H54 (cell line): ENCODE measurements at places on chromosomes 1 and 21.

DNA sequence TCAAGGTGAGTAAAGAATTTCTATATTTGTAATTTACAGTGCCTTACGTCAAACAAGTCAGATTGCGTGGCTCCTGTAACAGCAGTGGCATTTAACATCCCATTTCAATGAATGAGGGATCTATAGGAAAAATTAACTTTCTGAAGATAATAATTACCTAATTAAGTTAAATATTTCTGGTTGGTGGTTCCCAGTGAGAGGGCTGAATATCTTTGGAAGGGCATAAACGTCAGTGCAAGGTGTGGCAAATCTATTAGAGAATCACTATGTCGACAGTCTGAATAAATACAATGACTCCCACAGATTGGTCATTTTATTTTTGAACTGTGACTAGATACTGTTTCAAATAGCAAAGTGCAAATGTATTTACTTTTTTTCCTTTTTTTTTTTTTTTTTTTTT, 80.0 kb downstream of the S1PR1 start:
- no peak for DNase-seq

DNA sequence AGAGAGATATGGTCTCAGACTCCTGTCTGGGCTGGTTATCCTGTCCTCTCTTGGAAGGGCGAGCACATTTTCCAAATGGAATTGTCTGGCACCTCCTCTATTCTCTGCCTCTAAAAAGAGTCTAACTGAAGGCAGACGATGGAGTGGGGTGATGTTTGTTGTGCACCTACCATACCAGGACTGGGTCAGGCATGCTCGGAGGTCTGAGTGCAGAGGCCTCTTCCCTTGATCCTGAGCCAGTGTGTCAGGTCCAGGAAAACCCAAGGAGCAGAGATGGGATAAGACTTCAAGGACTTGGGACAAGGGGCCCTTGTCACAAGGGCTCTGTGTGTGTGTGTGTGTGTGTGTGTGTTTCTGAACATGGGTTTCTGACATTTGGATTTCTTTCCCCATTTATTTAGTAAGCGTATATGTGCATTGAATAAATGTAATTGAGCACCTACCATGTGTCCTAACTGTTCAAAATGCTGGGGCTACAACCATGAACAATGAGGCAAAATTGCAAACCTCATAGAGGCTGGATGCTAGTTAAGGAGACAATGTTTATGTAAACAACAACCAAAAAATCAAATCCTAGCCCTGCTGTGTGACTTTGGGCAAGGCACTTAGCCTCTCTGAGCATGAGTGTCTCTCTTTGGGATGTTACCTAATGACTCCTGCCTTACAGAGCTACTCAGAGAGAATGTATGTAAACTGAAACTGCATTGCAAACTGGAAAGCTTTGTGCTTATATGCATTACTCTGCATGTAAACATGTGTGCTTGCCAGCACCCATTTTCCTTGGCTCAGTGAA, 276.3 kb downstream of the FOXD2 start:
- DNase-seq, result no peak

GRCh38 chr21:33767236-33767635, 124.9 kb downstream of the ITSN1 start:
- no peak for DNase-seq

DNA sequence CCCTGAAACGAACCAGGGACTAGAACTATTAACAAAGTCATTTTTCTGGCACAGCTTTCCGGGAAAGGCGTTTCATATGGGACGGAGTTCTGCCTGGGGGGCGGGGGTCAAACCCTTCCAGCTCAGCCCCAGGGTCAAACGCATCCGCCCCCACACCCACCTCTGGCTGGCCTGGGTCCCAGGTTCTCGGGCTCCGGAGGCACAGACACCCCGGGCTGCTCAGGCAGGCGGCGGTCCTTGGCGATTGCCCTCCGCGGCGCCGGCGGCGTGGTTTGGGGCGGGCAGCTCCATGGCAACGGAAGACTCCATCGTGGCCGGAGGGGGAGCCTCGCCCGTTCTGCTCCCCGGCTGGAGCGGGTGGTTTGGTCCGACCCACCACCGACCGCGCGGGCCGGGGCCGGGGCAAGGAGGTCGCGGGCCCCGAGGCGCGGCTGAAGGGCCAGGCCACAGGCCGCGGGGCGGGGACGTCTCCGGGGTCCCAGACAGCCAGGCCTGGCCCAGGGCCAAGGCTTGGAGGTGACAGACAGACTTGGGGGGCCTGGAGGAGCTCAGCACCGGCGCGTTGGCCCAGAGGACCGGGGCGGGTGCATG, at the start of gene CFAP74:
TSS of gene CFAP74 (minus strand) at position 246 of the 591 bp plus-strand sequence. CDS start 12,830 bp downstream, outside the sequence.
- DNase-seq, result no peak

GRCh38 chr21:44085491-44086321, 21.5 kb upstream of the PWP2 start:
- no peak for DNase-seq

DNA sequence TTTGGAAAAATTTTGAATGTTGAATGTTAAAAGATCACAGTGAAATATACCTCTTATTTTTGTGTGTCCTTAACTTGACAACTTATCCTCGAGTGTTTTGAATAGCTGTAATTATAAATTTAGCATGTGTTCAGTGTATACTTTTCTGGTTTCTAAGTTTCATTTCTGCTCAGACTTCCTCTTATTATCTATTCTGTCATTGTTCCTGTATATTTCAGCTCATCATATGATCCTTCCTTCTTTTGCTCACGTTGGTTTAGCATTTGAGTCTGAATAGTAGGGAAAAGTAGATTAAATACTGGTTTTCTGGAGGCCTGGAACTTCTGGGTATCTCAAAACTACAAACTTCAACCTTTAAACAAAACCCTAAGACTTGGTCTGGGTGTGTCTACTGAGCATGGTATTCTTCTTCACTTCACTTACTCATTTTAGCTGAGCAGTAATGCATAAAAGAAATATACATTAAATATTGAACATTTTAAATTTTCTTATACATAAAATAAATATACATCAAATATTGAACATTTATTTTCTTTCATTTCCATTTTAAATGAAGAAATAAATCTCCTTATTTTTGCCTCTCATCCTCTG, 3.3 kb upstream of the ATP6V1G3 start:
- DNase-seq, result no peak

GRCh38 chr1:59278780-59279354, 18.0 kb upstream of the FGGY start:
- DNase-seq, result no peak

DNA sequence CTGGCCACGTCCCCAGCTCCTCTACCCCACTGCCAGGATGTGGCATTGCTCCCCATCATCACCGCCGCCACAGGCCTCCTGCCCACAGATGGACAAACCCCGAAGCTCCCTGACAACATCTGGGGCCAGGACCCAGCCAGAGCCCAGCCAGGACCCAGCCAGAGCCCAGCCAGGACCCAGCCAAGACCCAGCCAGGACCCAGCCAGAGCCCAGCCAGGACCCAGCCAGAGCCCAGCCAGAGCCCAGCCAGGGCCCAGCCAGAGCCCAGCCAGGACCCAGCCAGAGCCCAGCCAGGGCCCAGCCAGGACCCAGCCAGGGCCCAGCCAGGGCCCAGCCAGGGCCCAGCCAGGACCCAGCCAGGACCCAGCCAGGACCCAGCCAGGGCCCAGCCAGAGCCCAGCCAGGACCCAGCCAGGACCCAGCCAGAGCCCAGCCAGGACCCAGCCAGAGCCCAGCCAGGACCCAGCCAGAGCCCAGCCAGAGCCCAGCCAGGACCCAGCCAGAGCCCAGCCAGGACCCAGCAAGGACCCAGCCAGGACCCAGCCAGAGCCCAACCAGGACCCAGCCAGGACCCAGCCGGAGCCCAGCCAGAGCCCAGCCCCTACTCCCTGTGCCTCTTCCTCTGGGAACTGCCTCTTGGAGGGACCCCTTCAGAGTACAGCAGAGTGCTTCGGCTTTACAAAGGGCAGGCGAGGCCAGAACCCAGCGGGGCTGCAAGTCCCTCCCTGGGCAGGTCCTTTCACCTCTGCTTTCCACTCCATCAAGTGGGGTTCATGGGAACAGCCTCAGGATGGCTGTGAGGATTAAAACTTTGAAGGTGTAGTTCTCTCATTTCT, 43.7 kb downstream of the DISP3 start:
- no peak for DNase-seq

DNA sequence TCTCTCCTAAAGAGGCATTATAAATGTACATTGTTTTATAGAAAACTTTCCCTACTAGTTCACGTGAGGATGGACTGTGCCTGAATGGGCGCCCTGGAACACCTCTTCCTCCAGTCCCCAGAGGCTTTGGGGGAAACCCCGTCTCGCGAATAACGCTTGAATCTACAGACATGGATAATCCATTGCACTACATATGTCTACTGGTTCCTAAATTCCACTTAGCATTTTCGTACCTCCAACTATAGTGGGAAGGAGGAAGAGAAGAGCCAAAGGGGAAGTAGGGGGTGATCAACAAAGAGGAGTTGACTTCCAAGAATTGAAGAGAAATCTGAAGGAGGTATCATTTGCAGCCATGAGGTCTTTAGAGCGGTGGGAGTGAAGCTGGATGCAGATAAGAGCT, 11.1 kb downstream of the BARHL2 start:
- no peak for DNase-seq

DNA sequence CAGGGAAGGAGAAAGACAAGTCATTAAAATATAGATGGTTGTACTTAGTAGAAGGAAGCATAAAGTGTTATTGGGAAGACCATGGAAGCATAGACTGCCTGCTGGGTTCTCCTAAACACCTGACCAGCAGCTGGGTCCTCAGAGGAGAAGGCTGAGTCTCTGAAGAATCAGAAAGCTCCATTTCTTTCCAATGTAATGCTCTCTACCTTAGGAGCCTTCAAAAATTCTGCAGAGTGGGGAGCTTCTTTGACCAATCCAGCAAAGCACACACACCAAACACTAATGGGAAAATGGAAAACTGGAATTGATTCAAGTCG, 21.1 kb upstream of the BCL10 start:
- no peak for DNase-seq

DNA sequence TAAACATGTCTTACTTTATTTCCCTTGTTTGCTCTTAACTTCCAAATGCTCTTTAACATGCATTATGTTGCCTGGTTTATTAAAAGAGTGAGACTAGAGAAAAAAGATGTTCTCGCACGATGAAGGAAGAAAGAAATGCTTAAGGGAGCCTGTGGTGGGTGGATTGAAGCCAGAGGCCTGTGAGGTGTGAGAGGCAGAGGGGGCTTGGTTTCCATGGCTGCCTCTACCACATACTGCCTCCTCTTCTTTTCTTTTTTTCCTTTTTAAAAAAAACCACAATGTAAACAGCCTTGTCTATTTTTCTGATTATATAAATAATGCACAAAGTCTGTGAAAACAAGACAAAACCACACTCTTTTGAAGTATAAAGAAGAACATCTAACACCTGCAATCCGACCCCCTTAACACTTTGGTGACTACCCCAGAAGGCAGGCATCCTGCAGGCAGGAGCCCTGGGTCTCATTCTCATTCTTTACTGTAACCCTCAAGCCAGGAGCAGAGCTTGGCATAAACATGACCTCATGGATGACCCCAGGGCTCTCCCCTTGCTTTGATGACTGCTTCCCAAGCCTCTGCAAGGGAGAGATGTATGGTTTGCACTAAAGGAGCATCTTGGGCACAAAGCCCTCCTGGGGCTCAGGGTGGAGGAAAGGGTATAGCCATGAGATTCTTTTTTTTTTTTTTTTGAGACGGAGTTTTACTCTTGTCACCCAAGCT, 10.1 kb upstream of the PARP1 start:
- no peak for DNase-seq

DNA sequence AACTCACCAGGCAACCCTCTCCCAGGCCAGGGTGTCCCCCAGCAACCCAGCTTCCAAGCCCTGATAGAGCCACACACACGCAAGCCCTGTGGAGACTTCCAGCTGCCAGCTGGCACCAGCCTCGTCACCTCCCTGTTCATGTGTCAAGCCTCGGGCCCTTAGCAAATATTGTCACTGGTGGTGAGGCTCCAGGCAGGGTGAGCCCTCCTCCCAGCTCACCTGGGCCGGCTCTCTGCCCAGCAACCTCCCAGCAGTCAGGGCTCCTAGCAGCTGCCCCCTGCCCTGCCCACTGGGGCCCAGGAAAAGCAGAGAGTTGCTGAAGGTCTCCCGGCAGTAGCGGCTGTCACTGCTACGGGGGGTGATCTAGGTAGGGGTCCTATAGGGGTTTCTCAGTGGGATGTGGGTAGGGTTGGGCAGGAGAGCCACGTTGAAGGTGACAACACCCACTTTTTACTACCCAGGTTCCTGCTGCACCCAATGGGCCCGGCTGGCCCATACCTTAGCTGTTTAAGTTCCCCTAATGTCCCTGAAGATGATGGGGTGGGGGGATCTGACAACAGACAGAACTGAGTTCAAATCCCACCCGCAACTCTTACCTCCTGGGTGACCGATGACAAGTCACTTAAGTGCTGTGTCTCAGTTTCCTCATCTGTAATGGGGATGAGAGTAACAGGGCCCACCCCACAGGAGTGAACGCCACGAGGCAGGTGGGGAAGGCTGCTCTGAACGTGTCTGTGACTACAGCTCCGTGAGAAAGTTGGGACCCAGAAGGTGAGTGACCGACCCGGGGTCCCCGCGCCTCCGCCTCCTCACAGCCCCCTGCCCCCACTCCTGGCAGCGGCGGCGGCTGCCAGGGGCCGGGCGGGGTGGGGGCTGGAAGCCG, 678 bp downstream of the TTC39A start:
- DNase-seq, result no peak

DNA sequence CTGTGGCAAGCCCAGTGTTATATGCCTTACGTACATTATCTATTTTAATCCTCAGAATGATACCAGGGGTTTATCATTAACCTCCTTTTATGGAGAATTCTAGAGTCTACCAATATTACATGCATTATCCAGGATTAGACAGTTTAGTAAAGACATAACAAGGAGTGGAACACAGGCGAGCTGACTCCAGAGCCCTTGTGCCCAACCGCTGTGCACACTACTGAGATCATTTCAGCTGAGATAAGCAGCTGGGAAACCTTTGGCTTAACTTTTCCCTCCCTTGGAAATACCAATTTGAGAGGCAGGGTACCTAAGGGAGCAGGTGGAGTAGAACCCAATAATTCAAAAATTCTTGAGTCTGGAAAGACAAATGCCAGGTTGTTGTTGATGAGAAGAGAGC, 59.8 kb upstream of the ATP1B1 start:
- DNase-seq, result no peak

- DNase-seq, result no peak
Observed at GRCh38 chr1:81410941-81411340, 389.8 kb upstream of the ADGRL2 start.

GRCh38 chr1:20138346-20138745, 777 bp upstream of the PLA2G2F start:
- DNase-seq, result no peak

DNA sequence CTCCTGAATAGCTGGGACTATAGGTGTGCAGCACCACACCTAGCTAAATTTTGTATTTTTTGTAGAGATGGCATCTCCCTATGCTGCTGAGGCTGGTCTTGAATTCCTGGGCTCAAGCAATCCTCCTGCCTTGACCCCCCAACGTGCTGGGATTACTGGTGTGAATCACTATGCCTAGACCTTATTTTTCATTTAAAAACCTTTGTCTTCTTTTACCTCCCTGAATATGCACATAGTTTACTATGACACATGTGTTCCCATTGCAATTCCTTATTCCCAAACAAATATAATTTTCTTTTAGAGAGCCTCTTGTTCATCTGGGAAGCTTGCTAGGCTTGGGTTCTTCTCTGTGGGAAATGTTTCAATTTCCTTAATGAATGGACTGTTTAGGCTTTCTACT, 16.8 kb downstream of the SH3BGR start:
- no peak for DNase-seq
